ENCODE measurements at places on chromosomes 6 and 20.

DNA sequence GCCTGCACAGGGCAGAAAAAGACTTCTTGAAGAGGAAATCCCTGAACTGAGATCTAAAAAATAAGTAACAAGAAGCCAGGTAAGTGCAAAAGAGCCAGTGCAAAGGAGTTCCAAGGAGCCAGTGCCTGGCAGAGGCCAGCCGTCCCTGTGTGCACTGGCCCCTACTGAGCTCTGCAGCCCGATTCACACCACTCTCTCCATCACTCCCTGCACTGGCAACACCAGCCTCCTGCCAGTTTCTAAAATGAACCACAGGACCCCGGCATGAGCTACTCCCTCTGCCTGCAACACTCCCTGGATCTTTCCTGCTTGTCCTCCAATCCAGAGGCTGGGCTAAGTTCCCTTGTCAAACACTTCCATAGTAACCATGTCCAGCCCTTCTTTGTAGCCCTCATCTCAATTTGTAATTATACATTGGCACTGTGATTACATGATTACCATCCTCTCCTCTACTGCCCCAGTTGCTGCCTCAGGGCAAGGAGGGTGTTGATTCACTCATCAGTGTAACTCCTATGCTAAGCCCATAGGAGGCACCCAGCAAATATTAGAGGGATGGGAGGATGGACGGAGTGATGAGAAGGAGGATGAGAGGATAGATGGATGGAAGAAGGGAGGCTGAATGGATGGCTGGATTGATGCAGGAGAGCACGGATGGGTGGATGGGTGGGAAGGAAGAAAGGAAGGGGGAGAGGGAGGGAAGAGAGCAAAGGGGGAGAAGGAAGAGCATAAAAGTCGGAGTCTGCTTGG is 49.3 kb downstream of the SIRPA start:
- DNase-seq, result no peak

GRCh38 chr6:136477548-136477947 is 72.7 kb downstream of the MAP7 start:
- no peak for DNase-seq

- no peak for DNase-seq
These were observed 65.2 kb upstream of the TXNDC5 start for GRCh38 chr6:7975764-7976146.

DNA sequence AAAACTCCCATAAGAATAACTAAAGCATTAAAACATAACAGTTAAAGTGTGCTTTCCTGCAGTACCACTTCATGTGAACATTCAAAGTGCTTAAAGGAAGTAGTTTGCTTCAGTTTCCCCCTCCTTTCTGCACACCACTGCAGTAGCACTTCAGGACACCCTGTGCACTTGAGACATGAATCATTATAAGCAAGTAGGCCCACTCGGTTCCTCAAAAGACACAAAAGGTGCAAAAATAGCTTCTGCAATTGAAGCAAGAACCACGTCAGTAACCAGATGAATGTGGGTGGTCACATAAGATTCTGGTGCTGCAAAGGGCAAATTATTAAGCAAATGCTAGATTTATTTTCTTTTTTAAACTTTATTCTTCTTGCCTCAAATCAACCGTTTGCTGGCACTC is 160.6 kb downstream of the HIVEP2 start:
- DNase-seq, result no peak

DNA sequence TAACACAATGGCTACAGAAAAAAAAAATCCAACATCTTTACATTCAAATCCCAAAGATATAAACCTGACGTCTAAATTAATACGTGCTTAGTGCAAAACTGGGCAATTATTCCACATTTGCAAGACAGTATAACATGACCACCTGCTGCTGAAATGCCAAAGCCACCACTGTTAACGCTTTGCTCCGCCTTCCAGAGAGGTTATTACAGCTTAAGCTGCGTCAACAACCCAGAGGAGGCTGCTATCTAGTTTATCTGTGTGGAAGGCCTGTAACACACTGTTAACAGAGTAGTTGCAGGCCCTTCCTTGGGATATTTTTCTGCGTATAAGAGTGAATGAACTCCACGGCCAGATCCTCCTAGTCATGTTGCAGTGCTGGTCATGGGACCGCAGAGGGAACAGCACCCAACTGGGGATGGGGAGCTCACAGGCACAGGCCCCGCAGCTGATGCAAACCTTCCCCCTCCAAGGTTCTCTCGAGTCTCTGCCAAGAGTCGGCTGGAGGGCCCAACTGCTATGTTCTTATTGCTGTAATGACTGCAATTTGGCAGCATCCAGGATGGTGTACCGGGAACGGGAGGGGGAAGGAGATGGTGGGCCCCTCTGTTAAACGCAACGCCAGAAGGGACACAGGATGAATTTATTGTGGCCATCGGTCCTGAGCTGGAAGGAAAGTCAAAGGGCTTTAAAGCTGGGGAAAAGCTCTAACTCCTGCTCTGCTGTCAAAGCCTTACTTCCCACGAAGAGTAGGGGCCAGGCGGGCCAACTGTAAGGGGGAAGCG is 993 bp upstream of the NCOA7 start:
- DNase-seq, result no peak

DNA sequence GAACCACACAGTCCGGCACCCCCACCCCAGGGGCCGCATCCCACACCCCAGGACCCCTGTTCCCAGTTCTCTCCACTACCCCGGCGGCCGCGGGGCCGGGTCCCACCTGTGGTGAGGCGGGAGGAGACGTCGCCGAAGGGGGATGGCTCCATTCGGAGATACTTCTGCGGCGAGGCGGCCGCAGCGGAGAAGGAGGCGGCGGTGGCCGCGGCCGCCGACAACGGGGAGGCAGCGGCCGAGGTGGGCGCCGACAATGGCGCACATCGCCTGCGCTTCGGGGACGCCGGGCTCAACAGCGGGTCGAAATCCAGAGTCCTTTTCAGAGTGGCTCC is 723 bp downstream of the AKIRIN2 start:
- DNase-seq, result peak; percentile 6

DNA sequence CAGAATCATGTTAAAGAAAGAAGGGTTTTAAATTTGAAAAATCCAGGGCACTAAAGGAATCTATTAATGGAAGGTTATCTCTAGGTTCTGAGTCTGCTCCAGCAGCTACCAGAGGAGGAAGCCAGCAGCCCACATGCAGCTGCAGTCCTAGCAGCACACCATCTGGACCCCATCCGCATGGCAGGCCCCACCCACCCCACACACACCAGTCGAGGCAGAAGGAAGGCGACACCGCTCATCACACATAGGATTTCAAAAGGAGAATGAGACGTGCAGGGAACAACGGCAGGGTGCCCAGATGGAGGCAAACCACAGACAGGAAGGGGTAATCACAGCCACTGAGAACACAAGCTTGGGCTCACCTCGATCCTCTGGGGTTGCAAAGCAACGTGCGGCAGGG is 78.9 kb downstream of the GINS1 start:
- no peak for DNase-seq

DNA sequence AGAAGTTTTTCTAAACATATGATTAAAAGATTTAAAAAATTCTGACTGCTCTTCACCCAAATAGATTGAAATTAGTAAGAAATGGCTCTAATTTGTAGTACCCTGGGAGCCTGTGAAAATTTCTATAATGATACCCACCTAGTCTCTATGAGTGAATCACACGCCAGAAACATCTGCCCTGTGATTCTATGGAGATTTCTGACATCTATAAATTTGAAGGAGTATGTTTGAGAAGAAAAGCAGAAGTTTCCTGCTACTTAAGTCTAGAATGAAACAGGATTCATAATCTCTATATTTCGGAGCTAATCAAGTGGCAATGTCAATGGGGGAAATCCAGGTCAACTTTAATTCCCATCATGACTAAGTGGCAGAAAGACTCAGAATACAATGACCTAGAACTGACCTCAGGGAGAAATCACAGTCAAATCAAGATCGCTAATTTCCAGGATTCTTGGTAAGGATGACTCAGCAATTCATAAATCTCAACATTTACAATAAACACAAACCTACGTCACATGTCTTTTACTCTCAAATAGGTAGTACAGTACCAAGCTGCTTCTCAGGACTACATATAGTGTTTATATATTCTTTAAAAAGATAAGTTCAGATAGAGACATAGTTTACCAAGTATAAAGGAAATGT is 186.2 kb upstream of the TNFAIP3 start:
- DNase-seq, result no peak

GRCh38 chr6:10580570-10580969 is 59.4 kb downstream of the GCNT2 start:
- DNase-seq, result no peak

- no peak for DNase-seq
These were observed 6.3 kb upstream of the ADGB start for GRCh38 chr6:146592451-146592850.

GRCh38 chr20:51833326-51833725 is 31.0 kb upstream of the SALL4 start:
- no peak for DNase-seq

GRCh38 chr6:107634324-107635056 is 144.6 kb downstream of the SOBP start:
- DNase-seq, result no peak

- no peak for DNase-seq
These were observed 24.1 kb upstream of the SH3BGRL2 start for GRCh38 chr6:79607000-79607399.

GRCh38 chr20:33656010-33656782 is 5.9 kb upstream of the C20orf144 start:
- DNase-seq, result no peak

- no peak for DNase-seq
These were observed 40.7 kb downstream of the YTHDF1 start for GRCh38 chr20:63175038-63175895.

- no peak for DNase-seq
These were observed 205.6 kb upstream of the RIN2 start for GRCh38 chr20:19552221-19553180.

DNA sequence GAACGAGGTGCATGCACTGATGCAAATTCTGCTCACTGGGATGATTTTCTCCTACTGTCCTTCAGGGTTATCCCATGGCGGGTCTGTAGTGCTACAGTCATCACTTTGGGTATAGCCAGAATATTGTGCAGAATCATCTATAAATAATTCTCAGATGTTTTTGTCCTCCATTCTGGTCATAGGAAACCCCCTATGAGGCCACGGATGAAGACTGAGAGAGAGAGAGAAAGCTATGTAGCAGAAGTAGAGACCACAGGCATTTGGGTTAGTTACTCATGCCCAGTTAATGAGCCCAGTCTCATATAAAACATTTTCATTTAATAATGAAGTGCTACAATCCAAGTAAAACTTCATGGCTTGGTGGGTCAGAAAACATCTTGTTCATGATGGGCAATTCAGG is 145.1 kb upstream of the PLN start:
- no peak for DNase-seq

DNA sequence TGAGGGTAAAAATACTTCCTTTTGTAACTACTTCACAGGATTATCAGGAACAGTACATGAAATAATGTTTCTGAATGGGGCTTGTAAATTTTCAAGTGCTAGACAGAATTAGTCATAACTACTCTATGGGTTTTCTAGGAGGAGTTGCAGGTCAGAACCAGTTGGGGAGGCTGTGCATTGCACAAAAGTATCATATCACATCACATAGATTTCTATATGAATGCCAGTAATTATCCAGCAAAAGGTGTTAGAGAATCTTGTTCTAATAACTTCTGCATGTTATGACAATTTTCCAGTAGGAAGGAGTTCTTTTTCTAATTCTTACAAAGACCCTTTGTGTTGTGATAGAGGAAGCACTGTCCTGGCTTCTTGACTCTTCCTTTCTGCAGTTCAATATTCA is 551.6 kb downstream of the COL12A1 start:
- no peak for DNase-seq

DNA sequence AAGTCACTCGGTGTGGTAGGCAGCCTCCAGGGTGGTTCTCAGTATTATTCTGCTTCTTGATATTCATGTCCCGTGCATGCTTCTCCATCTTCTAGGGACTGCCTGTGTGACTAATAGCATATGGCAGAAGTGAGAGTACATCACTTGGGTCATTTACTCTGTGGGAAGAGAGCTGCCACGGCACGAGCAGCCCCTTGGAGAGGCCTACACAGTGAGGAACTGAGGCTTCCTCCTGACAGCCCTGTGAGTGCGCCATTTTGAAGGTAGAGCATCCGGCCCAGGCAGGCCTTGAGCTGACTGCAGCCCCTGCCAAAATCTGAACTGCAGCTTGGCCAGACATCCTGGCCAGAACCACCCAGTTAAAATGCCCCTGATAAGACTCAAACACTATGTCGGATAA is 17.3 kb upstream of the MCUR1 start:
- DNase-seq, result no peak

DNA sequence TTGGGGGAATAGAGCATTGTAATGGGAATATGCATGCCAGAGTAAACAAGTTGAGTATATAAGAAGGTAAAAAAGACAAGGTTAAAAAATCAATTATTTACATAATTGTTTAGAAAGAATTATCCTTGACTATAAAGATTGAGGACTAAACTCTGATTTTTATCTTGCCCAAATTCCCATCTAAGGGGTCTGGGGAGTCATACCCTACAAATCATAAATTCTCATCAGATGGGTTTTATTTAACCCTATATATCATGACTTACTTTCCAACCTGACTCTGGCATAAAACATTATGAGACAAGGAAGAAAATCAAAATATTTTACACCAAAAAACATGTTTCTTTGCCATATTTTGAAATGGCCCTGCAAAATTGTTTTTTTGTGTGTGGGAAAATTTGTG is 12.7 kb downstream of the OR2B2 start:
- DNase-seq, result no peak

DNA sequence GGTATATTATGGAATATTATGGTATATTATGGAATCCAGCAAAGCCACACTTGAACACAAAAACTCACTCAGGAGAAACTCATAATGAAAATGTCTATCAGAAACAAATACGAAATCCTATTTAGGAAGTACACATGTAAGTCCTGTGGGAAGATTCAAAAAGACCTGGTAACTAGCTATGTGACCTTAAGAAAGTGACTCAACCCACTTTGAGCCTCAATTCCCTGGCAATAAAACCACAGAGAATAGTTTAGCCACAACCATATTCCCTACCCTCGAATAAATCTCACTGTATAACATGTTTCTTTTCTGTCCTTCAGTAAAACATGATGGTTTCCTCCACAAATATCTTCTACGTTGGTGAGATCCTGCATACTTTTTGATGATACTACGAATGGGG is 56.4 kb downstream of the ZMYND8 start:
- no peak for DNase-seq

DNA sequence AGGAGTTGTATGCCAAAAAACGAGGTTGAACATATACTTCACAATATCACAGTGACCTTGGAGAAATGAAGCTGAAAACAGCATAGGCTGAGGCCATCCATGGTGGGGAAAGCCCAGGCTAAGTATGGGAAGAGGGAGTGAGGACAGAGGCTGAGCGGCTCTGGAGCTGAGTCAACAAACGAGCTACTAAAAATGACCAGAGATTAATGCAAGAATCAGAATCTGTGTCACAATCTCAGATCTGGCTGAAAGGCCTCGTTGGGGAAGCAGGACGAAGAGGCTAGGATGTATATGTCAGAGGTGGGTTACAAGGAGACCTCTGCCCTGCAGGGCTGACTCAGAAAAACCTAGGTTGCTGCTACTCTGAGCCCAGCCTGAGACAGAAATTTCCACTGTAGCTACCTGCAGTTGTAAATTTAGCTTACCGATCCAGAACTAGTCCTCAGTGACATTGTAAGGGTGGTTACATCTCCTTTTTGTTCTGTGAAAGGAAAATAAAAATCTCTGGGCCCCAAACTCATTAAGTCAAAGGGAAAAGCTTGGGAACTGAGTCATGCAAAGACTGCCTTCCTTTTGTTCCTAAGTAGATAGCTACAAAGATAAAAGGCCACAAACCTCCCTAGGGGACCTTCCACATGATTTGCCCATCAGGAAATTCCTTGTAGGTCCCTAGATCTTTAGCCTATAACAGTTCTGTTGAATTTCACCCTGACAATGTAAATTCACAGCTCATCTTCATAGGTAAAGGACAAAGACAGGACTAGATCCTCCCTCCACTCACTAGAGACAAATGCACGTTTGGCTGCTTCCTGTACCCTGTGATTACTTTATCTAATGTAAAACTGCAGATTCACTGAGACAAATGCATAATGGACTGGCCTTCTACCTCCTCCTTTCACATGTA is 8.5 kb upstream of the TUBB2A start:
- no peak for DNase-seq

Measured in stimulated activated CD8-positive, alpha-beta memory T cell treated with anti-CD3 and anti-CD28 coated beads, Interleukin-15, amount 100 ng/mL, for 4 hours (primary cell).